ENCODE measurements at places on chromosomes 7 and 10.

- peak; percentile 33 for DNase-seq
Measured at GRCh38 chr10:34637418-34637911, 177.6 kb downstream of the PARD3 start.

DNA sequence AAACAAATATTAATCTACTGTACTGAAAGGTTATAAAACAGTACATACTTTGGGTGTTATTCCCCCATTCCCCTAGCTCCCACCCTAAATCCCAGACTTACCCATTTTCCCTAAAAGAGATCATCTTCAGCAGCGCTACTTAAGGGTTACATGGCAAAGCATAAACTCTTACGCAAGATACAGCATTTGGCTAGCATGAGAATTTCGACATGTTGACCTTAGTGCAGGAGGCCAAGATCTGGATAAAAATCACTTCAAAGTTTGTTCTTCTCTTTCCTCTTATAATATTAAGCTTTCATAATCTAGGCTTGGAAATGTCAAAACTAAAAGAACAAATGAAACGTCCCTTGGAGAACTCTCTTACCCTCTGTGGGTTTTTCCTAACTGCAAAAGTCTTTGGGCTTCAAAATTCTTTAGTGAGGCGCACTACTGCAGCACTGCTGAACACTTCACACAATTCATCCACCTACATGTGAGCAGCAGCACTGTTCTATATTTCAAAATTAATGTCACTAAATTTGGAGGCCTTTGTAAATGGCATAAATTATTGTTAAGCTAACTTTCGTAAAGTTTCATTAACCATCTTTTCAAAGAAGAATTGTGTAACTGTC lies 59.5 kb upstream of the PDLIM1 start:
- no peak for DNase-seq

DNA sequence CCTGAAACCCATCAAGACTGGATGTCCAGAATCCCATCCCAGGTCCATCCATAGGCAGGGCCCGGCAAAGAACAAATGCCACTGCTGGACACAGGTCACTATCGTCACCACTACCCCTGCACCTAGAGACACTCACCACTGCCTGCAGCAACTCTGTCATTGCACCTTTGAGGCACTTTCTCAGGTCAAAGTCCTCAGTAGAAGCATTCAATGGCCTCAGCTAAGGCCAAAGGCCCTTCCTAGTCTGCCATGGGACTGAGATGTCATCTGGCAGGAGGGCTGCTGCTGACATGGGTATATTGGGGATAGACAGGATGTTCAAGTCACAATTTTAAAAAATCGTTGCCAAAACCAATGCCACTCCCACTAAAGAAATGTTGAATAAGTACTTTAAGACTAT lies 58.7 kb downstream of the GPAM start:
- DNase-seq: no peak

GRCh38 chr7:22016507-22016906 lies 70.8 kb upstream of the CDCA7L start:
- DNase-seq: no peak

- DNase-seq: no peak
Measured at GRCh38 chr10:113427811-113428558, 124.9 kb upstream of the HABP2 start.

DNA sequence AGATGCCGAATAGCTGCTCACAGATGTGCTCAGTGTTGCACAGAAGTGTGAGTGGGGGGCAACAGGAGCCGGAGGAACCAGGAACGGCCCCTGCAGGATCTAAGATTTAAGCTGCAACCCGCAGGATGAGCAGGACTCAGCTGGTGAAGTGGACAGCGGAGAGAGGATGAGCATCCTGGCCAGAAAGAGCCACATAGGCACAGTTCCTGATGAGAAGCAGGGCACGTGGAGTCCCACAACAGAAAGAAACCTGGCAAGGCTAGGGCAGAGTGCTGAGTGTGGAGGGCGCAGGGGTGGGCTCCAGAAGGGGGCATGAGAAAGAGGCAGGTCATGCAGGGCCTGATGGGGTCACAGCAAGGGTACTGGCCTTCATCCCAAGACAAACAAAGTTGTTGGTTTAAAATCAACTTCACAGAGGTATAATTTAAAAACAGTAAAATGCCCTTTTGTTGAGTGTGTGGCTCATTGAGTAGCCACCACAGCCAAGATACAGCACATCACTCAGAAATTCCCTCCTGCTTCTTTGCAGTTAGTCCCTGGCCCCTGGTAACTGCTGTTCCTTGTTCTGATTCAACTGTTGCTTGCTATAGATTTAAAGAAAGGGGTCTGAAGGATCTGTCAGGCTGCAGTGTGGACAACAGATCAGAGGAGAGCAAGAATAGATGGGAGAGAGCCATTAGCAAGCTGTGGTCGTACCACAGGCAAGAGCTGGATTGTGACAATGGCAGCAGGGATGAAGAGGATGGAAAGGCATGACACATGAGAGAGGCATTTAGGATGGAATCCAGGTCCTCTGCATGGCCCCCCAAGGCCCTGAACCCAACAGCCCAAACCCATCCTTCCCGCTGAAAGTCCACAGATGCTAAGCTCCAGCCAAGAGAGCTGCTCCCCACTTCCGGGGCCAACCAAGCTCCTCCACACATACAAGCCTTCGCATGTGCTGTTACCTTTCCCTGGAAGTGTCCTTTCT lies 53.1 kb upstream of the OSBPL3 start:
- DNase-seq: no peak
